Epithelial cell of proximal tubule (primary cell): ENCODE measurements at places on chromosomes 11 and 22. TPM values are rescaled to one million over a fixed set of nuclear protein-coding genes. Genes with fewer than 3 reads are reported as not detected.

Gene GRIK4
- total RNA-seq: 0.06 and 0.07 TPM in 2 replicates

DNA sequence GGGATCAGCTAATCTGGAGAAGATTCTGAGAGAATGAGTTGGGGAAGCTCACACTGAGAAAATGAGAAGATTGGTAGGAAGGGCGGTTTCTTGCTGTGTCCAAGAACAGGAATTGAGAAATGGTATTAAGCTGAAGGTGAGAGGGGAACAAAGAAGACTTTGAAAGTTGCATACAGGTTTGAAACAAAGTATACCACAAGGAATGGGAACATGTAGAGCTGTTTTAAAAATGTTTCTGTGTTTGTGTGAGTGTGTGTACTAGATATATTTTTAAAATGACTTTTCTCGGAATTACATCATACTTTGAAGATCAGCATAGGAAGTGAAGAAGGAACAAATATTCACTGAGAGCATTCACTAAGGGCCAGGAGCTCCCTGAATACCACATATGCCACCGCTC, 24.4 kb upstream of the IZUMO1R start:
- no peak for DNase-seq

GRCh38 chr22:49391436-49391835, 436.2 kb downstream of the BRD1 start:
- no peak for DNase-seq

GRCh38 chr11:17927681-17928343, 85.0 kb downstream of the SERGEF start:
- DNase-seq: no peak

DNA sequence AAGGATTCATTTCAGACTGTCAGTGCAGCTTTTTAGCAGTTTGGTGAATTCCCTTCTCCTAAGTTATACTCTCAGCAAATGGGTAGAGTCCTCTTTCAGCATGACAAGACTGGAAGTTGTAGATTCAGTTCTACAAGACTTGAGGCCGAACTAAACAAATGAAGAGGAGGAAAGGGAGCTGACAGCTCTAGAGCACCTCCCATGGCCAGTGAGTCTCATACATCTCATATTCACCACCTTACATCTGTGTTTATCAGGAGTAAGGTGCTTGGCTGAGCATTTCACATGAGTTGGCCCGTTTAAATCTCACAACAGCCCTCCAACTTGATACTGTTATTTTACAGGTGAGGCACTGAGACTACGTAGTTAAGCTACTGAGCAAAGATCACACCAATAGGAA, 30.4 kb downstream of the SEZ6L start:
- DNase-seq: no peak

- no peak for DNase-seq
Observed at GRCh38 chr11:21007297-21007696, 337.9 kb downstream of the NELL1 start.

Gene MS4A12
- not detected in 2 replicates for total RNA-seq

Gene OR6T1
- not detected in 2 replicates for total RNA-seq

Gene GPHA2
- not detected in 2 replicates for total RNA-seq

- DNase-seq: no peak
Observed at GRCh38 chr11:128536506-128536905, 50.9 kb downstream of the ETS1 start.

DNA sequence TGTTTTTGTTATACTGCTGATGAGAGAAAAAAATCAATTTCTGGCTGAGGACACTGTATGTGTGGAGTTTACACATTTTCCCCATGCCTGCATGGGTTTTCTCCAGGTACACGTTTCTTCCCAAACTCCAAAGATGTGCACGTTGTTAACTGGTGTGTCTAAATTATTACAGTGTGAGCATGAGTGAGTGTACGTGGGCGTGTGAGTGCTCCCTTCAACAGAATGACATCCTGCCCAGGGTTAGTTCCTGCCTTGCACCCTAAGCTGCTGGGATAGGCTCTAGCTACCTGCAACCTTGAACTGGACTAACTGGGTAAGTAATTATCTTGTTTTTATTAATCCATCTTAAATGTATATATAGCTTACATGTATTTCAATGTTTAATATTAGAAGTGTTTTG, 5.5 kb downstream of the NPAT start:
- no peak for DNase-seq

DNA sequence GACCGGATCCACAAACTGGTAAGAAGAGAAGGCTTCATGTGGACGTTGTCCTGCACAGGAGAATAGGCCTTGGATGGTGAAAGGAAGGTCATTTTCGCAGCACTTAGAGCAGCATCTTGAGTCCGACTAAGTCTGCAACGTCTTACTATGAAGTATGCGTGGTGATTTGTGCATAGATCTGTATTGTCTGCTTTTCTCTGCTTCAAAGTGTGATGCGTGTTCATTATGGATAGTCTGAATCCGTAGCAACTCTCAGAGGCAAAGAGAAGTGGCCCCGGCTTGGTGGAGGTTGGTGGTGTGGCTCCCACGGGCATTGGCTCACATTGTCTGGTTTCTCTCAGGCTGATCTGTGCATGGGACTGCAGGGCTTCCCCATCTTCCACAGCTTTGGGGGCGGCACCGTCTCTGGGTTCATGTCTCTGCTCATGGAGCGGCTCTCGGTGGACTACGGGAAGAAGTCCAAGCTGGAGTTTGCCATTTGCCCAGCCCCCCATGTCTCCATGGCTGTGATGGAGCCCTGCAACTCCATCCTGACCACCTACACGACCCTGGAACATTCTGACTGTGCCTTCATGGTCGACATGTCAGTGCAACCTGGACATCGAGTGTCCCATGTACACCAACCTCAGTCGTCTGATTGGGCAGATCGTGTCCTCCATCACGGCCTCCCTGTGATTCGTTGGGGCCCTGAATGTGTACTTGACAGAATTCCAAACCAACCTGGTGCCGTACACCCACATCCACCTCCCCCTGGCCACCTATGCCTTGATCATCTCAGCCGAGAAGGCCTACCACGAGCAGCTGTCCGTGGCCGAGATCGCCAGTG, 21.5 kb downstream of the LRRC74B start:
- DNase-seq: no peak

Gene GRK2
- 46.8 and 66.4 TPM in 2 replicates for total RNA-seq

GRCh38 chr11:117421476-117421875, 93.8 kb downstream of the CEP164 start:
- no peak for DNase-seq

- no peak for DNase-seq
Observed at GRCh38 chr11:67269401-67270255, 3.4 kb downstream of the GRK2 start.

DNA sequence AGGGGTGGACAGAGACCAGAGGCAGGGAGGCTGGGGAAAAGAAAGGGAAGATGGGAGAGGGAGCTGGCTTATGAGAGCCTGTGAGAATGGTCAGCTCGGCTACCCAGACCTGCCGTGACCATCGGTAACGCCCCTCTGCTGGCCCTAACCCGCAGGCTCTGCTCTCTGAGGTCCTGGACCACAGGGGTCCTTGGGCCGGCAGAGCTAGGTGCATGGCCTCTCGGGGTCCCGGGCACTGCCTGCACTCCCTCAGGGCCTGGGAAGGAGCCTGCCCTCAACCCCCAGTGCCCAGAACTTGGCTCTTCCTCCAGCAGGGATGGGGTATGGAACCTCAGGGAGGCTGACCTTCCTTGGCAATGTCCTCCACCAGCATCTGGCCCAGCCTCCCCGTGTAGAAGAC, 13.2 kb downstream of the GGT5 start:
- no peak for DNase-seq

Gene OR10D3
- not detected in 2 replicates for total RNA-seq

GRCh38 chr11:111148121-111148520, 97.4 kb upstream of the POU2AF2 start:
- no peak for DNase-seq

DNA sequence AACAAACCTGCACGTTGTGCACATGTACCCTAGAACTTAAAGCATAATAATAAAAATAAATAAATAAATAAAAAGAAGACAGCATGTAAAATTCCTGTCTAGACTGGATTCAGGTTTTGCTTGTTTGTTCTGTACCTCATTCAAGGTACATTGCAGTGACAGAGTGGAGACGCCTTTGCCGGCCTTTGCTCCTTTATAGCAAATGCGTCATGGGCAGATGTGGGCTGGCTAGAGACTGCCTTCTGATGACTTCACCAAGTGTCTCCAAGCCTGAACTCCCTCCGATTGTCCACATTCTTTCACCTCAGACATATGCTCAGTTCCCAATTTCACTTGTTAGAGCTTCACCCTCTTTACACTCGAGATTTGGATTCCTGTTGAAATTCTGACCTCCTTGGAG, 147.8 kb upstream of the ARHGAP20 start:
- no peak for DNase-seq

GRCh38 chr11:14751975-14752407, 108.4 kb downstream of the PDE3B start:
- DNase-seq: no peak

GRCh38 chr22:38176170-38176741, 5.4 kb downstream of the PLA2G6 start:
- DNase-seq: no peak

Gene GGT1
- total RNA-seq: 14.5 and 32.1 TPM in 2 replicates

Gene PHLDB1
- total RNA-seq: 49.8 and 64.2 TPM in 2 replicates

- peak; percentile 93 for DNase-seq
Observed at GRCh38 chr11:77602381-77603088, 12.8 kb downstream of the AQP11 start.

- DNase-seq: no peak
Observed at GRCh38 chr11:120227228-120227852, 12.6 kb upstream of the POU2F3 start.

- no peak for DNase-seq
Observed at GRCh38 chr11:63710476-63711217, 29.3 kb downstream of the RTN3 start.

- no peak for DNase-seq
Observed at GRCh38 chr11:35076201-35077100, 62.5 kb upstream of the CD44 start.

GRCh38 chr22:31102441-31103081, 4.8 kb downstream of the SELENOM start:
- DNase-seq: no peak

DNA sequence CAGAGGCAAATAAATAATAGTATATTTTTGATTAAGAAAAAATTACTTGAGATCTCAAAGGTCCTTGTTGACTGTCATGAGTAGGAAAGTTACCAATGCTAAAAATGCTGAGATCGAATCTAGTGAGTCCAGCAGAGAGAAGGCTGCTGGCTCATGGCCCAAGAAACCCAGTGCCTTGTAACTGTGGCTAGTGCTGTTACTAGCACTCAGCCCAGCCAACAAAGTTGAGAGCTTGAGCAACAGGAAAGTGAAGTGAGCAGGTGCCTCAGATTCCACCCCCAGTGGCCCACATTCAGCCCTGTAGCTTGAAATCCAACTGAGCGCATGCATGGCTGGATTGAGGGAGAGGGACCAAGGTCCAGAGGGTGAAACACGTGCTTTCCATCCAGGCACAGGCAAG, 398.2 kb downstream of the SHANK2 start:
- DNase-seq: no peak

- DNase-seq: no peak
Observed at GRCh38 chr11:76209973-76210930, 4.0 kb upstream of the WNT11 start.

Gene A4GALT
- 16.2 and 17.8 TPM in 2 replicates for total RNA-seq

- DNase-seq: no peak
Observed at GRCh38 chr11:77193911-77194830, 66.1 kb downstream of the MYO7A start.

Gene PRRG4
- total RNA-seq: 2.7 and 3.1 TPM in 2 replicates

Gene GAB4
- not detected in 2 replicates for total RNA-seq

Gene LYVE1
- total RNA-seq: 0.35 TPM in 1 of 2 replicates, not detected in the other

Gene LARGE1
- total RNA-seq: 8.9 and 18.3 TPM in 2 replicates

Gene LDLRAD3
- 8.2 TPM in 2 replicates for total RNA-seq

DNA sequence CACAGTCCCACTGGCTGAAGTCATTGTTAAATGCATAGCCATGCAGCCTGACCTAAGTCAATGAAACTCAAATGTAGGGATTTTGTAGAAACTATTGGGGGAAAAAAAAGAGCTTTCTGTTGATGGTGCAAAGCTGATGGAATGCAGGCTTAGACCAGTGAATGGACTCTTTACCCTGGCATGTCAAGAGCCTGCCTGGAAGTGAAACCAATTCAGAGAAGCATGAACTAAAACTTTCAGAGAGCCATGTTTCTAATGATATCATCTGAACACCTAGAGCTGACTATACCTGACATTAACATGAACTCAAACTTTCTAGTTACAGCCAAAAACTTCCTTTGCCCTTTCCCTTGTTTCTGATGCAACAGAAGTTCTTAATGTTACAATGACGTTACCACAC, 89.0 kb downstream of the APIP start:
- no peak for DNase-seq

- no peak for DNase-seq
Observed at GRCh38 chr11:112745973-112746372, 215.2 kb upstream of the NCAM1 start.

DNA sequence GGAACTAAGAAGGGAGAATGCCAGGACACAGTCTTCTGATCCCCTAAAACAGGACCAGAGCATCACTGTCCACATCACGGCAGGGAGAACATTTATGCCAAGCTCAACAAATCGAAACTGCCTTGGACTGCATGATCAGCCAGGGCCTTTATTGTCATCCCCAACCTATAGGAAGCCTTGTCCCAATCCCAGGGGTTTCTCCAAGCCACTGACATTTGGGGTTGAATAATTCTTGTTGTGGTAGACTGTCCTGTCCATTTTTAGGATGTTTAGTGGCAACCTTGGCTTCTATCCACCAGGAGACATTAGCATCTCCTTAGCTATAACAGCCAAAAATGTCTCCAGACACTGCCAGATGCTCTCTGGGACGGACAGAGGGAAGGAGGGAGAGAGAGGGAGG, 37.1 kb downstream of the RPL27A start:
- DNase-seq: no peak

GRCh38 chr11:68966894-68967780, 13.6 kb downstream of the MRGPRD start:
- DNase-seq: no peak

Gene NRXN2
- 0.29 TPM in 1 of 2 replicates, not detected in the other for total RNA-seq

- no peak for DNase-seq
Observed at GRCh38 chr11:12019866-12020416, 11.5 kb upstream of the DKK3 start.

DNA sequence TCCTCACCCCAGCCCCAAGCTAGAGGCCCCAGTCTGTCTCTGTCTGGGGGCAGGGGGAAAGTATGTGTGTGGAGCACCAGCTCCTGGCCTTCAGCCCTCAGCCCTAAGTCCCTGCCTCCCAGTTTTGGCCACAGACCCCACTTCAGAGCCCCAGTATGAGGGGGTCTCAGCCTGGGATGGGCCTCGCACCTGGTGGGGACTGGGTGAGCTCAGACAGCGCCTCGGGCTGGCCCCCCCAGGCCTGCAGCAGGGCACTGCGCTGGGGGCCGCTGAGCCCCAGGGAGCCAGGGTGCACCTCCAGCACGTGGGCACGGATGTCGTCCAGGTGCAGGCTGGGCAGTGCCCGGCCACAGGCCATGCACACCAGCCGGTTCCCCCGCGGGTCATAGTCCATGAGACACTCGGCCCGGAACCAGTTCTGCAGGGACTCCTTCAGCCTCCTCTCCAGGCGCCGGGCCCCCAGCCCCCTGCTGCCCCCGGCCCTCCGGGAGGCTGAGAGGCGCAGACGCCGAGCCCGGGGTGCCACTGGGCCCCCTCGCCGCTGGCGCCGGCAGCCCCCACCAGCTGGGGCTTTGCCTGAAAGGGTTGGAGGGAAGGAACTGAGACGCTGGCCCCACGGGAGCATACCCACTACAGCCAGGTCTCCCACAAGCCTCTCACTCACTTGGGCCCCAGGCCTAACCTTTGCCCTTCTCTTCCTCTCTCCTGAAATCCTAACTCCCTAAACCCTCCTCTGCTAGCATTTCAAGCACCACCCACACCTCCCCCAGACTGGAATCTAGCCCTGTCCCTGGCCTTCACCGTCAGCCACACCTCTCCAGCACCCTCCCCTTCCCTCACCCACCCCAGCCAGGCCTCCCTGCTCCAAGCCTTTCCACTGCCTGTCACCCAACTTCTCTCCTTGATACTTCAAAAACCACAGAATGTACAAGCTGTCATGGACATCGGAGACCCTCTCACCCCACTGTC, 3.6 kb downstream of the ZFTA start:
- no peak for DNase-seq

Gene PRDM11
- 4.6 and 6.7 TPM in 2 replicates for total RNA-seq

Gene OR8G5
- total RNA-seq: not detected in 2 replicates
